ENCODE measurements at places on chromosomes 12 and 14.

DNA sequence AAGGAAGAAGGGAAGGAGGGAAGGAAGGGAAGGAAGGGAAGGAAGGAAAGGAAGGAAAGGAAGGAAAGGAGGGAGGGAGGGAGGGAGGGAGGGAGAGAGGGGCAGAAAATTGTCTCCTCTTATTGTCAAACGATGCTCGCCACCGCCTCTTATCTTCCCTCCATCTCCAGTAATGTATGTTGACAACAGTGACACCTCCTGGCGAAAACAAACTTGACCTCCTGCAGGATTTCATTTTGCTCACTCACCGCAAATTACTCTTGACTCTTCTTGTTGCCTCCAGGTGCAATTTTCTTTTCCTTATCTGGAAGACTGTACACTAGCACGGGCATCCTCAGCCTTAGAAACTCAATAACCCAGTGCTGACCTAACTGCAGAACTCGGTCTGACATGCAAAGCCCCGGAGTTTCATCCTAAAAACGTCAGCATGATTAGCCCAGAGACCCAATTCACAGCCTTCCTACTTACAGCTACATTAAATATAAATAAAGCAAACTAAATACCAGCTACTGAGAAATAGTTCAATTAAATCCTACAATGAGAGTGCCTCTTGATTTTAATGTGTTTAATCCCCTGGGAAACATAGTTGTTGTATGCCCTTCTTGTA, 512.4 kb upstream of the TMPO start:
- no peak for DNase-seq

GRCh38 chr12:104877103-104877705, 80.9 kb downstream of the SLC41A2 start:
- DNase-seq: peak; percentile 25

DNA sequence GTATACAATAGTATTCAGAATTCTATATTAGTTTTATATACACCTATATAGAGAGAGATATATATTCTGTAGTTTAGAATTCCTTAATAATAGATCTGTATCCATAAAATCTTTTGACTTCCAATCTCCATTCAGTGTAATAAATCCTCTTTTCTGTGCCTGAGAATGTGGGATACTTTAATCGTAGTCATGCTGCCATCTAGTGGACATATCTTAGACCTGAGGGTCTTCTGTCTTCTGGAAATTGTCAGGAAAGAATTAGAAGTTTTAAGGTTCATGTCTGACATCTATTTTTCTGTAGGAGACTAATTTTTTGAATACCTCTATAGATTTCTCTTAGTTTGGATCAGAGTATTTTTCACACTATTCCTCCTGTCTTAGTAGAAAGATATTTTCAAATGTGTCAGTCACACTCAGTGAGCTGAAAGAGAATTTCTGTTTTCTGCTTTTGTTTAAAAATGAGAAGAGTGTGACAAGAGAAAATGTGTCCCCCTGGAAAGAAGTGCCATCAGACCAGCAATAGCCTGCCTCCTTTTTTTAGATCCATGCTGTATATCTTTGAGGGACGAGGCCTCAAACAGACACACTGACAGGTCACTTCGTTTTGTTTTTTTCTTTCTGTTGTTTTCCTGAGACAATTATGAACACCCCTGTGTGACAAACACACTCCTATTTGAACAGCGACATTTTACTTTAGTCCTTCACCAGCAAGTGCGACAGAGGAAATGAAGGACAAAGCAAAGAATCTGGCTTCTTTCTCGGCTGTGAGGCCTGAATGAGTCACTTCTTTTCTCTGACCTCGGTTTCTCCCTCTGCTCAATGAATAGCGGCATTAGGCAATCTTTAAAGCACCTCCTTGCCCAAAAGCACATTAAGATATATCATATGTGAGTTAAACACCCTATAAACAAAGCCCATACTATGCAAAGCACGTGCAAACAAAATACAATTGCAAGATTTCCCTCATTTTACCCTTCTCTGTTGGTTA, 96.3 kb downstream of the GALC start:
- DNase-seq: no peak

- no peak for DNase-seq
These were observed 2.1 kb downstream of the ITGA5 start for GRCh38 chr12:54416687-54417603.

DNA sequence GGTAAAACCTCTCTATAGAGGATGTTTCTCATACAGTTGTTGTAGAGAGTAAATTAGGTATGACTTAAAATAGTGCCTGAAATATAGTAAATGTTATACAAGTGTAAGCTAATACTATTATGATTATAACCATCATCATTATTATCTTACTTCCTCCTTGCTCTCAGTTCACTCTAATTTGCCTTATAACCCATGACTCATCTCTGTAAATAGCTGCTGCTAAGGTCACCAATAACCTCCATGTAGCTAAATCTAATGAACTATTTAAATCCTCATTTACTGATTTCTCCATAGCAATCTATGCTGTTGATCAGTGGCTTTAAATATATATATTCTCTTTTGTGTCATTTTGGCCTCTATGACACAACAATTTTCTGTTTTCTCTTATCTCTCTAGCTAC, 109.6 kb downstream of the RMST start:
- no peak for DNase-seq

- no peak for DNase-seq
These were observed 4.6 kb upstream of the MFAP5 start for GRCh38 chr12:8667270-8667669.
